ENCODE measurements at places on chromosomes 13 and 19.

- DNase-seq: no peak
Observed at GRCh38 chr19:15498910-15499309, 9.4 kb upstream of the CYP4F22 start.

DNA sequence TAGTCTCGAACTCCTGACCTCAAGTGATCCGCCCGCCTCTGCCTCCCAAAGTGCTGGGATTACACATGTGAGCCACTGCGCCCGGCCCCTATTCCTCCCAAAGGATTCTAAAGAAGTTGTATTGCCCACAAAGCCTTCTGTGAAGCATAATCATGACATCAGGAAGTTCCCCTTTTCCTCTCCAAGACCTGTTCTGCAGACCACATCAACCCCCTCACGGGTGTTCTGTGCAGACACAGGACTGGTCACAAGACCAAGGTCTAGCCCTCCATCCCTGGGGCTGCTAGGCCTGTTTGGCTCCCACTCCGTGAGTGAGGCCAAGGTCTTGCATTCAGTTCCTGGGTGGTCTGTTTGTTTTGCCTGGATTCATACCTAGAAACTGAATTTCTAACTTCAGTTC, 178.1 kb downstream of the FLT1 start:
- DNase-seq: no peak

DNA sequence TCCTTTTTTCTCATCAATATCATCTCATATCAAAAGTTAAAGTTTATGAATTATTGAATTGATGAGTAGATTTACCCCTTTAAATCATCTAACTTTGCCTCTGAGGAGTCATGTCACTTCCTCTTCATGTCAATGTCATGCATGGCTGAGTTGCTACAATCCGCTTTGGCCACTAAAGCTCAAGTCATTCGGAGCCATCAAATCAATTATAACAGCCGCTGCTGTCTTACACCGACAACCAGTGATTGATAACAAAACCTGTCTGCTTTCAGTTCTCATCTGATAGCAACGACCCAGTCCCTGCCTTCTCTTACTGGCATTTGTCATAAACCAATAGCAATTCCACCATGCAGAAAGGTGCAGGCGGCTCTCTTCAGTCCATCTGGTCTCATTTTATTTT, 429.3 kb downstream of the DIAPH3 start:
- no peak for DNase-seq

GRCh38 chr13:34474187-34474868, 467.7 kb upstream of the NBEA start:
- DNase-seq: no peak

- DNase-seq: no peak
Observed at GRCh38 chr19:21256722-21257121, 72.5 kb downstream of the ZNF708 start.

DNA sequence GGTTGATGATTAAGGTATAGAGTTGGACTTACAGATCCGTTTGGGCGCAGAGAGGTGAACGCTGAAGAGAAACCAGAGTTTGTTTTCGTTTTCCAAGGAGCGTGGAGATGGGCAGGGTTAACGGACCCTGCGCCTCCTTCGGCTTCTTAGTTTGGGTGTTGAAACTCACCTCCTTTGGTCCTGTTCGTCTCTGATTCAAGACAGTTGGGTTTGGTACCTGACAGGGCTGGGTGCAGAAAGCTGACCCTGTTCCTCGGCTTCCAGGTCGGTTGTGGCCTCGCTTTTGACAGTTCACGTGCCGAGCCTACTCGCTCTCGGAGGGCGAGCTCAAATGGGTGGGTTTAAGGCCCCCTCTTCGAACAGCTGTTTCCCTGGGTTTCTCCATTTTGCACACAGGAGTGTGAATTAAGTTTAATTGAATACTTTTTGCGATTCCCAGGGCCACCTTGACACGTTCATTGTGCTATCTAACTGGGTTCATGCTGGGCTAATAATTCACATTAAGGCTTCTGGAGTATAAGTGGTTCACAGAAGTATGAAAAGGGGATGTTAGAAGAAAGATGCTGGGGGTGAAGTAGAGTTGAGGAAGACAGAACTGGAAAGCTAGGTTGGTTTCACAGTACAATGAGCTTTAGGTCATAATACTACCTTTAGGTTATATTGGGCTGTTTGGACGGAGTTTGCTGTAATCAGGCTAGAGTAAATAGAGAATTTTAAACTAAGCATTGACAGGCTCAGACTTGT, 638 bp downstream of the USPL1 start:
- no peak for DNase-seq

DNA sequence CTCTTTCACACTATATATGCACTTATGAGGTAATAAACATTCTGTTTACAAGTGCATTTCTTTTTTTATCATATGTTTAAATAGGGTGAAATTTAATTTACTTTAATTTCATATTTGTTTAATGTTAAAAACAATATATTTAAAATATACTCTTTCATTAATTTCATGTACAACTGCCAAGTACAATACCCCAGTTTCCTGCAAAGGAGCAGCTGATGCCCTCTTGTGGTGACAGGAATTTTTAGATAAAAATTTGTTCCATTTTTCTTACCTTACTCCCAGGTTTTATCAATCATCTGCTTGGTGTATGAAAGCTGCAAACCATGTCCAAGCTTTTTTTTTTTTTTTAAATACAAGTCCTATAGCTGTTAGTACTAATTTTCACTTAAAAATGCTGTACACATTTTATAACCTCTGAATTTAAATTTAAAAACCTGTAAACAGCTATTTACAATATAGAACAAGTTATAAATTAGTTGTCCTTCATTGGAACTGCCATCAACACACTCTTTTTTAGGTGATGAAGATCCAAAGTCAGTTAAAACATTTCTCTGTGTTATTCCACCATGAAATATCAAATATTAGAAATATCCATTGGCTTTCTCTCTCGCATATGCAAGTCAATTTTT, 4.9 kb downstream of the PCDH20 start:
- DNase-seq: no peak

DNA sequence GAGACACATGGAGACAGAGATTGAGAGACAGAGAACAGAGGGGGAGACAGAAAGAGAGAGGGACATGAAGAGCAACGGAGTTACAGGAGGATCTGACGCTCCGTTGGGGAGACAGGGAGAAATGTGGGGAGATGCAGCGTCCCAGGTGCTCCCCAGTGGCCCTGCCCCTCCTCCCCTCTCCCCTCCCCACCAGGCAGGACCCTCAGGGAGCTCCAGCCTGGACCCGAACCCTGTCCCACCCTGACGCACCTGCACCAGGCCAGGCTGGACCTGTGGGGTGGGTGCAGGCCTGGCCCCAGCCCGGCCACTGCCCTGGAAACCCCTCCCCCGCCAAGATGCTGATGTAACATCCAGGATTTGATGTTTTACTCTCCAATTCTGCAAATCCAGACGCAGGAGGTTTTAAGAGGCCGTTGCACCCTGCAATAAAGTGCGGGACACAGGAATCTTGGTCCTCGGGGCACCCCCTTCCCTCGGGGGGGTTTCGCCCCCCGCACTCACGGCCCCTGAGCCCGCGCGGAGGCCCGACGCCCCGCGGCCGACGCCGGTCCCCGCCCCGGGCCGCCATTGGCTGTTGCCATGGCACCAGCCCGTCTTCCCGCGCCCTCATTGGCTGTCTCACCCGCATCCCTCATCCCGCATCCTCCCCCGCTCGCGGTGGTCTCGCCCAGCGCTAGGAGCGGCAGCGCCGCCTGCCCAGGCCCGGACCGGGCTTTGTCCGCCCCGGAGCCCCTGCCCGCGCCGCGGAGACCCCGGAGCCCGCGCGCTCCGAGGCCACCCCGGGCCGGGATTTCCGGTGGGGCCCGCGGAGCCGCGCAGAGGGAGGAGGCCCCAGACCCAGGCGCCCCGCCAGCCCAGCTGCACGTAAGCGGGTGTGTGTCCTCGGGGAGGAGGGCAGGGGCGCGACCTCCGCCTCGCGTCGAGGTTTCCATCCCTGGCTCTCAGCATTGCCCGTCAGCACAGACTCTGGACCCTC, at the start of gene APC2:
Gene APC2 (plus strand): TSS at position 655 of the 976 bp plus-strand sequence. CDS start 2,881 bp downstream, outside the sequence.
- no peak for DNase-seq

DNA sequence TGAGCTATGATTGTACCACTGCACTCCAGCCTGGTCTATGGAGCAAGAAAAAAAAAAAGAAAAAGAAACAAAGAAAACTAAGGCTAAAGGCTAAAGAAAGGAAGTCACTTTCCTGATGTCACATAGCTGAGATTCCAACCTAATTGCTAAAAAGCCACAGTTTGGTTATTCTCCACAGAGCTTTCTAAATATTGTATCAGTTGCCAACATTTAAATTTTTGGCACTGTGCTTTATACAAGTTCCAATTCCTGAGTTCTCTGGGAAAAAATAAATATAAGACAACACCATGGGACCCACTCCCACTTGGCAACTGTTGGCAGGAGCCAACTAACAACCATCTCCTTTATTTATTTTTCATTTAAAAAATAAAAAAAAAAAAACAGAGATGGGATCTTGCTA, 11.2 kb upstream of the LYPD3 start:
- DNase-seq: peak; percentile 71

DNA sequence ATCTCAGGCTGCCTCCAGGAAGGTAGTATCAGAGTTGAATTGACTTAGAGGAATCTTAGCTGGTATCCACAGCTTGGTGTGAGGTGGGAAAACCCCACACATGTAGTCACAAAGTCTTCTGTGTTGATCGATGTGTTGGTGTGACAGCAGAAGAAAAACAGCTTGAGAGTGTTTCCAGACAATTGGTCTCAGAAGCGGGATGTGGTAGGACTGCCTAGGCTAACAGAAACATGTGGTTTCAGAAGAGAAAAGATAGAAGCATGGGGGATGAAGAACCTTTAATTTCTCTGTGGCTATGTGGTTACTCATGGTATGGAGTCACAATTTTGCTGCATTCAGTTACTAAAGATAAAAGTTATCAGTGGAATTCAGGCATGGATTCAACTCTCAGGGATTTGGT, 134.7 kb upstream of the SLITRK5 start:
- no peak for DNase-seq

DNA sequence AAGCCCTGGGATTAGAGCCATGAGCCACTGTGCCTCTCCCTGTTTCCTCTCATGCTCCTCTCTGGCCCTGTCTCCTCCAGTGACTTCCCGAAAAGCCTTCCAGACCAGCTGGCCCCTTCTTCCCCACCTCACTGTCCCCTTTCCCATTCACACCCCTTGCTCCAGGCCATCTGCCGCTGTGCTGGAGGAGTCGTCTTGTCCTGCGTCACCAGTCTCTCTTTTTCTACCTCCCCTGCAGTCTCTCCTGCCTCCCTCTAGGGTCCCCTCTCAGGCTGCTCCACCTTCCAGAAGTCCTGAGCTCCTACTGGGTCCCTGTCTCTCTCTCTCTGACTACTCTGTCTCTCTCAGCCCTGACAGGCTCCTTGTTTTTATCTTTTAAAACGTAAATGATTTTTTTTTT, 5.3 kb upstream of the FFAR1 start:
- no peak for DNase-seq

DNA sequence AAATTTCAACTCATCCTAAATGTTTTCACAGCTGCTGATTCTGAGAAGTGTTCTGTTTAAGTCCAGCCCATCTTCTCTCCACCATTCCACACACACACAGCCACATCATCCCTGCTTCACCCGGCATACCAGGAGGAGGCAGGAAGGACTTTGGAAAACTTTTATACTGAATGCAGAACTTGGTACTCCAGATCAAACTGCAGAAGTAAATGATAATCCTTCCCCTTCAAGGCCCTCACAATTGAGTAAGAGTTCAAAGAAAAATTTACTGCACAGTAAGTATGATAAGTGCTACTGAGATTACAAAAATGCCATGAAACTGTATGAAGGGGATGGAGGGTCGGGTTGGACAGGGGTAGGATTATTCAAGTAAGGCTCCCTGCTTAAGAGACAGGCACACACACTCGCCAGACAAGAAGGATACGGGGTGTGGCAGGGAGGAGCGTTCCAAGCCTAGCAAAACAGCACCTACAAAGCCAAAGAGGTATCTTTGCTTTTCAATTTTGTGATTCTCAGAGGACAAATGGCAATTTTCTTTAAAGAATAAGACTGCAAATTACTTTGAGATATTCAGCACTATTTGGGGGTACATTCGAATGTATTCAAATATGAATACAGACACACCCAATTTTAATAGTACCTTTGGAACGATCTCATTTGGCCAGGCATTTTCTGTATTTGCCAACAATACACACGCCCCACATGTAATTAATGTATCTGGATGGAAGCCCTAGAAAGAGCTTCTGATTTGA, 2.5 kb downstream of the USP12 start:
- DNase-seq: no peak

DNA sequence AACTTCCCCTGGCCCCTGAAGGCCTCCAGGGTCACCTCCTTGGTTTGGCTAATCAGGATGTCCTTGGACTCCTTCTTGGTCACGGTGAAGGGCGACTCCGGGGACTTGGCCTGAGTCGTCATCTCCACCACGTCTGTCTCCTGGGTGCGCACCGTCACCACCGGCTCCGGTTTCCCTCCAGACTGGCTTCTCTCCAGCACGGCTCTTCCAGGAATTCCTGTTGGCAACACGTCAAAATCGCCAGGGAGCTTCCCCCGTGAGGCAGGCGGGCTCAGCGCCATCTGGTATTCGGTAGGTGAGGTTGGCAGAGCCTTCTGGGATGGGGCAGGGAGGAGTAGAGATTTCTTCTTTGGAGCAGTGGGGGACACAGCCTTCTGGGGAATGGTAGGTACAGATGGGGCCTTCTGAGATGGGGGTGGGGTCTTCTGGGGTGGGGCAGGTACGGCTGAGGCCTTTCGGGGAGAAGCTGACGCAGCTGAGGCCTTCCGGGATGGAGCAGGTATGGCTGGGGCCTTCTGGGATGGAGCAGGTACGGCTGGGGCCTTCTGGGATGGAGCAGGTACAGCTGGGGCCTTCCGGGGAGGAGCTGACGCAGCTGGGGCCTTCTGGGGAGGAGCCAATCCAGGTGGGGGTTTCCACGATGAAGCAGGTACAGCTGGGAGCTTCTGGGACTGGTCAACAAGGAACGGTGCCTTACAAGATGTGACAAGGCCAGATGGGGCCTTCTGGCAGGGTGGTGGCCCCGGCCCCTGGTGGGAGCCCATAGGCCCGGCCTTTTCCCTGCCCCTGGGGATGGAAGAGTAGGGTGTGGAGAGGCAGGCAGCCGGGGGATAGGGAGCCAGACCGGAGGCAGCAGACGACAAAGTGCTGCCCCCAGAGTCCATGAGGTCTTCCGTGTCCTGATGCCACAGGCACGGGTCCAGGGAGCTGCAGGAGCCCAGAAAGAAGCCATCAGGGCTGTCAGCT, 3.8 kb downstream of the GARIN5B start:
- DNase-seq: no peak

GRCh38 chr13:67619995-67620380, 389.9 kb upstream of the PCDH9 start:
- no peak for DNase-seq

DNA sequence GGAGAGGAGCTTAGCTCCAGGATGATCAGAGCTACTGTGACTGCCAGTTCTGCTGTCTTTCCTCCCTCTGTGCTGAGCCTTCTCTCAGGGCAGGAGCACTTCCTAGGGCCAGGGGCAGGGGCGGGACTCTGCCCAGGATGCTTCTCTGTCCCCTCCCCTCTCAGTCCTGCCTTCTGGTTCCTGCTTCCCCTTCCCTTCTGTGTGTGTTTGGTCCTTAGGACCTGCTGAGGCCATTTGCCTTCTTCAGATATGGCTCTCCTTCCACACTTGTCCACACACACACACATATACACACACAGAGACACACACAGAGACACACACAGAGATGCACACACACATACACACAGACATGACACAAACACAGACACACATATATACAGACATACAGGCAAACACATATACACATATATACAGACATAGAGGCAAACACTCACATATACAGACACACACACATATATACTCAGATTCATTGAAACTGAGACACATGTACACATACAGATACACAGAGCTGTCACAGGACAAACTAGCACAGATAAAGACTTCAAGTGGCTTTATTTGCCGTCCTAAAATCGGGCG, 22.0 kb upstream of the CD177 start:
- DNase-seq: no peak

All from foreskin fibroblast (primary cell).